ENCODE measurements at places on chromosomes 5 and 9.
A peak's percentile ranks its signal among the peaks of the same experiment; 100 is the strongest.

- no peak for DNase-seq
Measured at GRCh38 chr5:75632321-75632720, 21.1 kb downstream of the ANKDD1B start.

- DNase-seq: no peak
Measured at GRCh38 chr5:94361161-94361560, 257.2 kb downstream of the KIAA0825 start.

GRCh38 chr9:106872641-106873040 is 9.7 kb downstream of the ZNF462 start:
- no peak for DNase-seq

- DNase-seq: no peak
Measured at GRCh38 chr9:5041390-5042115, 56.5 kb downstream of the JAK2 start.

DNA sequence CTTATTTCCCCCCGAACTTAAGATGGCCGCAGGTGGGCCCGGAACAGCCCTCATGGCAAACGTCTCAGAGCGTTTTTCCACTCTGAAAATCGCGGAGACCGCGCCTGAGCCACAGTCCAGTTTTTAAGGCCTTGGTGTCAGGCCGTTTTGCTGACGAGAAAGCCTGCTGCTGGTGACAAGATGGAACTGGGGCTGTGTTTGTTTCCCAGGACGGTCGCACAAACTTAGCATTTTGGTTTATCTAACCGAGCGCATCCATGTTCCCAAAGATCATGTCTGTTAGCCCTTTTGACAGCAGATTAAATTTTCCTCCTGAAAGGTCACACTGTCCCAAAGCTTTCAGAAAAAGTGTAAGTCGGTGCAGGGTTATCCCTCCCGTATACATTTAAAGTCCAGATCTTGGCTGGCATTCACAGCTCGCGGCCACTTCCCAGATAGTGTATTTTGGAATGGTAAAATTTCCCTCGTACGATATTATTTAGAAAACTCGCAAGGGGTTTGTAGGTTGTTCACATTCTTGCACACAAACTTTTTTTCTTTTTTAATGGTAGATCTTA is 812 bp downstream of the SREK1 start:
- DNase-seq: no peak

DNA sequence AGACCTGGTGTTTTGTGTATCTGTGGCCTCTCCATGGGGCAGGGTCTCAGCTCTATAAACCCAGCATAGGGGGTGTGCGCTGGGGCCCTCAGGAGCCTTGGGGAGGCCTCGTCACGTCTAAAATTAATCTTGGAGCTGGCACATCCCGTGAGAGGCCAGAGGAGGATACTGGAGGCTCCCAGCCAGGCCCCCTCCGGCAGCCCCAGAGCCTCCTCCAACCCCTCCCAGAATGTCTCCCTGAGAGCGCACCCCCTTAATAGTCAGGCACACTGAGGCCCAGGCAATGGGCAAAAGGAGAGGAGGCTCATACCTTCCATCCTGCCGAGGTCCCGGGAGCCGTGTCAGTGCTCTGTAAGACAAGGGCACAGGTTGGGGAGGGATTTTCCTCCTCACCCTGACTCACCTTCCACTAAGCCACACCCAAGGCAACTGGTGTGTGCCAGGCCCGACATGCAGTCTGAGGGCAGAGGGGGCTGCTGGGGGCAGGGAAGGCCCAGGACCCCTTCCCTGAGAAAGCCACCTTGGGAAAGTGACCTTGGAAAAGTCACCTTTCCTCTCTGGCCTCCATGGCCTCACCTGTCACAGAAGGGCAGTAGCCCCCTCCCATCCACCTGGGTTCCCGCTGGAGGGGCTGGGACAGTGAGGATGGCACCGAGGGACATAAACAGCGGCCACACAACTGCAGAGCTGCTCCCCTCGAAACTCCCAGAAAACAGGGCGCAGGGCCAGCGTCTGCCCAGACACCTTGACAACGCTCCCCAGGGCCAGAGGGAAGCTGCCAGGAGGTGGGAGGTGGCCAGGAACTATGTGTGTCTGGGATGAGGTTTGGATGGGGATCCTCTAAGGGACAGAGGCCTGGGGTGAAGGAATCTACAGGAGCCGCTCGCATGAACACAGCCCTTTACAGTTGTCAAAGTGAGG is 2.9 kb downstream of the AK1 start:
- no peak for DNase-seq

GRCh38 chr5:148760945-148761638 is 65.3 kb upstream of the ADRB2 start:
- DNase-seq: no peak

- DNase-seq: no peak
Measured at GRCh38 chr9:85224729-85225128, 517.0 kb downstream of the AGTPBP1 start.

DNA sequence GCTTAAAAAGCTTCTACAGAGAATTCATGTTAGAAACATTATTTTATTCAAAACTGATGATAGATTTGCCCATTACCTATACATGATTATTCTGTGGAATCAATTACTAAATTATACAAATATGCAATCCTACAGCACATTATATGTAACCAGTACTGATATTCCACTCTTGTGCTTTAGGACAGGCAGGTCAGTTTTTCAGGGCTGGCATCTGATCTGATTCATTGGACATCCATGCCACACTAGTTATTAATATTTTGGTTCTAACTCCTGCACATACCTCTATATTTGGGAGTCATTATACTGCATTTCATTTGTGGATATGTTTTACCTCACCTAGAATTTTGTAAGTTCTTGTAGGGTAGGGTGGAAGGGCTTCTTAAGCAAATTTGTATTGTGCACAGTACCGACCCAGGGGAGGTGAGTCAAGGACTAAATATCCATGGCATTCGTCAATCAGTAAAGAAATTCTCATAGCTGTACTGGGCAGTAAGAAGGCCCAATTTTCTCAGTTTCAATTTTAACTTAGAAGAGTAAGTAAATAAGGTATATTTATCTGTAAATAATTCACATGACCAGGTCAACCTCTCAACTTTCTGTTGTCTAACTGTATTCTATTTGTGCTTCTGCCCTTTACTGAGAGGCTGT is 33.5 kb downstream of the ELOVL7 start:
- no peak for DNase-seq

- no peak for DNase-seq
Measured at GRCh38 chr5:32357658-32358057, 44.9 kb upstream of the MTMR12 start.

GRCh38 chr5:170303549-170303948 is 6.0 kb upstream of the LCP2 start:
- no peak for DNase-seq

- peak; percentile 24 for DNase-seq
Measured at GRCh38 chr9:128245421-128246151, 30.2 kb downstream of the GOLGA2 start.

- peak; percentile 32 for DNase-seq
Measured at GRCh38 chr9:124149992-124150391, 107.8 kb upstream of the NEK6 start.

DNA sequence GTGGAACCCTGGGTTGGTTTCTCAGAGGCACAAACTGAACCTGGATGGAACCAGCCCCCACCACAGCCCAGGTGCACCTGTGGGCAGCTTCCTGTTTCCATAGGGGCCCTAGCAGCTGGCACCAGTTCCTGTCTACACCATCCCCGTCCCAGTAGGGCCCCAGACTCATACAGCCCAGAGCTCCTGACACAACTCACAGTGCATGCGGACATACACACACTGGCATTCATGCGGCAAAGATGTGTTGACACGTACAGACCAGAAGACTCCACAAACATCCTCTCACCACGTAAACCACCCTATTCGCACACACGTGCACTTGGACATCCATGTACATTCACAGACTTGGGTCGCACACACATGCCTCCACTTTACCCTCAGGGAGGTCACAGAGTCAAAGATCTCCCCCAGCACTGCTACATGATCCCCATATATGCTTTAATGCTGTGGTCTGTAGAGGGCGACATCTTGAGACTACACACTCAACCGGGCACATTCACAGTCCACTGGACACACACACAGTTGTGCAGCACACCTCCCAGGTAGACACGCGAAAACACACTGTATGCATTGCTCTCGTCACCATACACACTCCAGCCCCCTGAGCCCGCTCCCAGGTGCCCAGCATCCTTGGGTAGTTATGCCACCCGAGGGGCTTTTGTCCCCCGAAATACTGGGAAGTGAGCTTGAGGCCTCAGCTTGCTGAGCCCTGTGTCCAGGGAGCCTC is 22.4 kb downstream of the CXXC5 start:
- DNase-seq: peak; percentile 30

- DNase-seq: peak; percentile 29
Measured at GRCh38 chr5:95778713-95779436, 43.7 kb downstream of the GLRX start.

DNA sequence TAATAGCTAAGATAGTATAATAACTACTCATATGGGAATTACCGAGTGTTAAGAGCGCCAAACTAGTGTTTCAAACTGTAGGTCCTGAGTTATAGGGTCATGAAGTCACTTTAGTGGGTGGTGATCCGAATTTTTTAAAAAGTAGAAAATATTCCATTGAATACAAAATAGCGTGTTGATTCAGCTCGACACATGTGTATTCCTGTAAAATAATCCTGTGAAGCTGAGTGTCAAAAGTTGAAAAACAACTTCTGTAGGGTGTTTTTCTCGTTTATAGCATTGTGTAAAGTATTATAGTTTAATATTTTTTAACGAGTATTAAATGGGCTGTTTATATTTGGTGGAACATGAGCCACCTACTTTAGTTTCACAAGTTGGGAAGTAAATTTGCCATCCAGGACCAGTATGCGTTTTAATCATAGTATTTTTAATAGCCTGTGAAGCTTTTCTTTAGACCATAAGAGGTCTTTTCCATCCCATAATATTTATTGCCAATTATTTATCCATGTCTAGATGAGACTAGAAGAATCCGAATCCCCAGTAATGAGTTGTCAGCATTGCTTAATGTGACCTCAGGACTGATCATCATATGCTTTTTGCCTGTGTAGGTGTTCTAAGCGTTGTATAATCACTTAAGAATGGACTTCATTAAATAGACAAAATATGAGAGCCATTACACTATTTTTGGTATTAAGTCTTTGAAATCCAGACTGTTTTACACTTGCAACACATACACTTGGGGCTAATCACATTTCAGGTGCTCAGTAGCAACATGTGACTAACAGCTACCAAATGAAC is 84.1 kb downstream of the PTPDC1 start:
- DNase-seq: peak; percentile 44

- no peak for DNase-seq
Measured at GRCh38 chr5:57720656-57721055, 238.0 kb upstream of the ACTBL2 start.

DNA sequence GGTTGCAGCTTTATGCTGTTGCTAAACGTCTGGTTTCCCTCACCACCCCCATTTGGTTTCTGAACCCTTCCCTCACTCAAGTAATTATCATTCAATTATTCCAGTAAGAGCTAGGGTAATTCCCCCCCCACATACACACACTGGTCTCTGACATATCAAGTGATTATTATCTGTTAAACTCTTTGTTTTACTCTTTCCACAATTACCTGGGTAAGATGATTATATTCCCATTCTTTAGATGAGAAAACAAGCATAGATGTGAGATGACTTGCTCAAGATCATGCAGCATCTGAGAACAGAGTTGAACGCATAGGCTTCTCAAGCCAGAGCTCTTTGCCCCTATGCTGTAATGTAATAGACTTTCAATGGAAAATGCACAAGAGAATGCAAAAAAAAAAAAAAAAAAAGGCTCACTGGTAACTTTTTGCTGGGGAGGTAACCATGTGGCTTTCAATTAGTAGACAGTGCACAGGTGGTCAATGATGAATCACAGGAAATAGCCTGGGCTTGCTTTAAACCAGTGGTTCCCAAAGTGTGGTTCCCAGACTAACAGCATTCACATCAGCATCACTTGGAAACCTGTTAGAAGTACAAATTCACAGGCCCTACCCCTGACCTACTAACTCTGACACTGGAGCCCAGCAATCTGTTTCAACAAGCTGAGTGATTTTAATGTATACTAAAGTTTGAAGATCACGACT is 87.6 kb downstream of the PIK3R1 start:
- DNase-seq: no peak

GRCh38 chr9:15239816-15240215 is 67.2 kb downstream of the TTC39B start:
- no peak for DNase-seq

DNA sequence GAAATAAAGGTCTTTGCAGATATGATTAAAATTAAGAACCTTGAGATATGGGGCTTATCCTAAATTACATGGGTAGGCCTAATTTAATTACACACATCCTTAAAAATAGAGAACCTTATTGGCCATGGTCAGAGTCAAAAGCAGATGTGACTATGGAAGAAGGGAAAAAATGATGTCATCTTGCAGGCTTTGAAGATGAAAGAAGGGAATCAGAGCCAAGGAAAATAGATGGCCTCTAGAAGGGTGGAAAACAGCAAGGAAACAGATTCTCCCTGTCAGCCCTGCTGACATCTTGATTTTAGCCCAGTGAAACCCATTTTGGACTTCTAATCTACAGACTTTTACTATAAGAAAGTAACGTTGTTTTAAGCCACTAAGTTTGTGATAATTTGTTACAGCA is 37.6 kb upstream of the KCNN2 start:
- no peak for DNase-seq

GRCh38 chr5:16456103-16456832 is 9.3 kb downstream of the ZNF622 start:
- peak; percentile 75 for DNase-seq

GRCh38 chr5:130110328-130110727 is 206.1 kb downstream of the CHSY3 start:
- no peak for DNase-seq

DNA sequence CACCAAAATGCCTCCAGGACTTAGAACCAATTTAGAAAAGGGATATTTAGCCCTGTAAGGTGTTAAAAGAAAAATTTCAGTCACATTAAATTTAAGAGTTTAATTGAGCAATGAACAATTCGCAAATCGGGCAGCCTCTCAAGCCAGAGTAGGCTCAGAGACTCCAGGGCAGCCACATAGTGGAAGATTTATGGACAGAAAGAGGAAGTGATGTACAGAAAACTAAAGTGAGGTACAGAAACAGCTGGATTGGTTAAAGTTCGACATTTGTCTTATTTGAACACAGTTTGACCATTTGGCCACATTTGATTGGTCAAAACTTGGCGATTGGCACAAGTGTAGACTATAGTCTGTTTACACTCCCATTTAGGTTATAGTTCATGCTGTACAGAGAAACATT is 525.9 kb upstream of the ZNF608 start:
- peak; percentile 5 for DNase-seq

GRCh38 chr9:104858271-104858670 is 69.7 kb downstream of the ABCA1 start:
- no peak for DNase-seq

DNA sequence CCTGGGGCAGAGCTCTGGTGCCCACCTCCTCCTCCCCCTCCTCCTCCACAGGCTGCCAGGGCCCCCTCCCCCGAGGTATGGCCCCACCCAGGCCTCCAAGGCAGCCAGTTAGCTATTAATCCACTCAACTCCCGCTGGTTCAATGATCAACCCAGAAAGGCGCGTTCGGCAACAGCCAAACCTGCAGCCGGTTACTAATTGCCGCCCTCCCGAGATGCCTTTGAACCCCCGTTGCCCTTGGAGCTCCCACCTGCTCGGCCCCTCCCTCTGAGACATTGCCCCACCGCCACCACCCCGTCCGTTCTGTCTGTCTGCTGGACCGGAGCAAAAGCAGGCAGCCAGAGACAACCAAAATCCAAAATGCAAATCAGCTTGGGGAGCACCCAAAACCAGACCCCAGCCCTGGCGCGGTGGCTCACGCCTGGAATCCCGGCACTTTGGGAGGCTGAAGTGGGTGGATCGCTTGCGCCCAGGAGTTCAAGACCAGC is 25.8 kb downstream of the NOTCH1 start:
- no peak for DNase-seq

GRCh38 chr5:143653256-143653655 is 158.7 kb upstream of the HMHB1 start:
- no peak for DNase-seq
